ENCODE measurements at places on chromosomes 4 and X.
A peak's percentile ranks its signal among the peaks of the same experiment; 100 is the strongest.

- DNase-seq = no peak
Measured at GRCh38 chr4:75736862-75737261, 12.5 kb downstream of the USO1 start.

GRCh38 chr4:29565256-29565655 is 1154.9 kb upstream of the PCDH7 start:
- no peak for DNase-seq

- peak; percentile 41 for DNase-seq
Measured at GRCh38 chr4:15755321-15756155, 22.6 kb upstream of the CD38 start.

- DNase-seq = no peak
Measured at GRCh38 chr4:133694416-133694815, 507.2 kb downstream of the PABPC4L start.

Measured in activated T-helper 9 cell treated with anti-CD3 and anti-CD28 coated beads, Interleukin-2, amount 50 U/mL, for 16 hours (primary cell).